ENCODE measurements at places on chromosomes 16 and 17.

GRCh38 chr17:37752482-37752881 lies 7.6 kb upstream of the HNF1B start:
- DNase-seq = no peak

- no peak for DNase-seq
Observed at GRCh38 chr17:6261466-6261865, 173.5 kb downstream of the AIPL1 start.

DNA sequence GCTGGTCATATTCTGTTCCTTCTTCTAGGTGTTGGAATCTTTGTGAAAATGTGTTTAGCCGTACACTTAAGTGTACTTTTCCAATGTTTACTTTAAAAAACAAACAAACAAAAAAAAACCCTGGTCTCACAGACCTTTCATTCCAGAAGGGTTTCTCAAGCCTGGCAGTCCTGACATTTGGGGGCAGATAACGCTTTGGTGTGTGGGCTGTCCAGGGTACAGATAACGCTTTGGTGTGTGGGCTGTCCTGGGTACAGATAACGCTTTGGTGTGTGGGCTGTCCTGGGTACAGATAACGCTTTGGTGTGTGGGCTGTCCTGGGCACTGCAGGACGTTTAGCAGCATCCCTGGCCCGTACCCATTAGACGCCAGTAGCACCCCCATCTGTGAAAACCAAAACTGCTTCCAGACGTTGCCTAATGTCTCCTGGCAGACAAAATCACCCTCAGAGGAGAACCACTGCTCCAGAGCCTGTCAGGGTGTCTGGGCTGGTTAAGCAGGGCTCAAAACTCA lies 15.2 kb upstream of the FLCN start:
- DNase-seq = no peak

- DNase-seq = no peak
Observed at GRCh38 chr17:19553036-19553435, 19.4 kb downstream of the SLC47A1 start.

DNA sequence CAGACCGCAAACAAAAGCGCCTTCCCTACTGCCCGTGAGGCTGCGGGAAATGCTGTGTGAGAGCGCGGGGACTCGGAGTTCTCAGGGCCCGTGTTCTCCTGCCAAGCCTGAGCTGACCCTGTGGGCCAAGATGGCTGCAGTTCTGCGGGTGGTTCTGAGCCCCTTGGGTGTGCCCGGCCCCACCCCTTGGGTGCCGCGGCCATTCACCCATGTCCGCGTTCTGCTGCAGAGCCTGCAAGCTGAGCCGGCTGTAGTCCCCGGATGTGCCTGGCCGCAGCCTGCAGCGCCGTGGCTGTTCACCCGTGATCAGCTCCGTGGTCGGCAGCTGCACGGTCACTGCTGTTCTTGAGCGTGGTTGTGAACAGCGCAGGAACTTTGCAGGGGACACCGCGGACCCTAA lies 20.0 kb downstream of the ACSF3 start:
- DNase-seq = peak; percentile 13

All from activated CD8-positive, alpha-beta memory T cell treated with anti-CD3 and anti-CD28 coated beads, Interleukin-2, amount 50 U/mL, for 4 hours (primary cell).